Naive B cell (primary cell): ENCODE measurements at places on chromosomes 1 and 21. TPM values are rescaled to one million over a fixed set of nuclear protein-coding genes. Genes with fewer than 3 reads are reported as not detected.

The CACNA1S gene
- not detected for polyA plus RNA-seq

The TRIM62 gene
- 5.2 TPM for polyA plus RNA-seq

The ALDH9A1 gene
- 84.5 TPM for polyA plus RNA-seq

The OR2AJ1 gene
- not detected for polyA plus RNA-seq

The ZNF683 gene
- polyA plus RNA-seq, result not detected

The ASH1L gene
- polyA plus RNA-seq, result 6.4 TPM

The BLZF1 gene
- polyA plus RNA-seq, result 10.3 TPM

The CD164L2 gene
- polyA plus RNA-seq, result not detected

The SLC9A1 gene
- polyA plus RNA-seq, result 4.3 TPM

The GIPC2 gene
- not detected for polyA plus RNA-seq

The ATP8B2 gene
- 7.7 TPM for polyA plus RNA-seq

The TFF3 gene
- polyA plus RNA-seq, result not detected

The RAB4A gene
- 23.1 TPM for polyA plus RNA-seq

The CR1 gene
- polyA plus RNA-seq, result 23.9 TPM

- DNase-seq, result no peak
Observed at GRCh38 chr1:193634470-193634869, 448.1 kb upstream of the B3GALT2 start.

DNA sequence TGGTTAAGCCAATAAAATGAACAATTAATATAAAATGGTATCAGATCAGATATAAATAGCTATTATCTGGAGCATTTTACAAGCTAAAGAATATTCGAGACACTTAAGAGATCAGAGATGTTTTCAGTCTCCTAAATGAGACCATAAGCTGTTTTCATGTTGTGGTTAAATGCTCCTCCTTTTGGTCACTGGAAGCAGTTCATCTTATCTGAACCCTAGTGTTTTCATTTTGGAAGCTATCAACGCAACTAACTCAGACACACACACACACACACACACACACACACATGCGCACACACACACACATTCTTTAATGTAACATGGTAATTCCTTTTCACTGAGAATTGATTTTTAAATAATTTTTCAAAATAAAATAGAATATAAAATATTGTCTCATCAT lies 10.0 kb upstream of the LRRC8C start:
- no peak for DNase-seq

GRCh38 chr1:230465691-230466090 lies 39.6 kb upstream of the PGBD5 start:
- DNase-seq, result no peak

GRCh38 chr1:94698759-94699502 lies 121.2 kb upstream of the SLC44A3 start:
- no peak for DNase-seq

DNA sequence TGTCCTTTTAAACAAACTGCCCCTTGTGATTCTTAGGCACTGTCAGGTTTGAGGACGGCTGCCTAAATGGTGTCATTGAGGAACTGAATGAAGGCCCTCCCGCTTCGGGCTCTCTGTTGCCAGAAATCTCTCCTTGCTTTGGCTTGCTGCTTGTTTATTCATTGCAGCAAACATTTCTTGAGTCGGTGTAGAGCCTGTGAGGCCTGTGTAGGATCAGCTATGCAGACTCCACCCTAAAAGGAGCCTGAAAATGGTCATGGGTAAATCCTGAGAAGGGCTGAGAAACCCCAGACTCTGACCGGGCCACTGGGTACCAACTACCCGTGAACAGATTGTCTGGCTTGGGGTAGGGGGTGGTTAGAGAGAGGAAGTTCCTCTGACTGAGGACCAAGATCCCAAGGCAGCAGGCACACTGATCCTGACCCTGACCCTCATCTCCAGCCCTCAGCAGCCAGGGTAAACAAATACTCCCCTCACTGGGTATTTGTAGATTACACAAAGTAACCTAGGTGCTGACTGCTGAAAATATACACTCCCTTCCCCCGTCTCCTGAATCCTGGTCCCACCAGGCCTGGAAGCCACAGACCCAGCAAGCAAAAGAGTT lies 3.1 kb downstream of the IL6R start:
- DNase-seq, result peak; percentile 41

- DNase-seq, result no peak
Observed at GRCh38 chr1:223219318-223219635, 76.2 kb upstream of the TLR5 start.

DNA sequence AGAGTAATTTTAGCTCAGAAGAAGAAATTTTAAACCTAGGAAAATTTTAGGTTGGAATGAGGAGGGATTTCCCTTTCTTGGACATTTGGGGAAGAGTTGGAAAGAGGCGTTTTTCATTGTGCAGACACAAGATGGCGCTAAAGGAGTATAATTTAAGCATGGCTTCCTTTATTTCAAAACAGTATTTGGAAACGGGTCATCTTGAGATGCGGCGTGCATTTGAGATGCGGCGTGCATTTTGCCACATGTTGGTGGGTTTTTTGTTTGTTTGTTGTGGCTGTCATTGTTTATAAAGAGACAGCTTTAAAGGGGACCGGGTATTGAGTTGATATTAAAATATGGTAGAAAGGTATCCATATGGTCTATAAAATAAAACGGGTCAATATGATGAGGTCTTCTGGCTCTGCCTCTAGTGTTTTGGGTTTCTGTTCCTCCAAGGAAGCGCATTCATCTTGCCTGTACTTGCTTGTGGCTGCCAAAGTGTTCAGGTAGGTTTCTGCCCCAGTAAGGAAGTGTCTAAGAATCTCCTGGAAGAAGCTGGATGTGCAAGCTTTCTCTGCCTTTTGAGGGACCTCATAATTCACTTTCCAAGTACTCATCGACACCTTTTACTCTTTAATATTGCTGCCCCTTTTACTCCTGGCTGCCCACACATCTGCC lies 210.3 kb downstream of the SLC35F3 start:
- DNase-seq, result no peak

- no peak for DNase-seq
Observed at GRCh38 chr1:247914941-247915662, 5.0 kb upstream of the OR2T8 start.

- no peak for DNase-seq
Observed at GRCh38 chr1:200729863-200730262, 8.8 kb upstream of the CAMSAP2 start.

DNA sequence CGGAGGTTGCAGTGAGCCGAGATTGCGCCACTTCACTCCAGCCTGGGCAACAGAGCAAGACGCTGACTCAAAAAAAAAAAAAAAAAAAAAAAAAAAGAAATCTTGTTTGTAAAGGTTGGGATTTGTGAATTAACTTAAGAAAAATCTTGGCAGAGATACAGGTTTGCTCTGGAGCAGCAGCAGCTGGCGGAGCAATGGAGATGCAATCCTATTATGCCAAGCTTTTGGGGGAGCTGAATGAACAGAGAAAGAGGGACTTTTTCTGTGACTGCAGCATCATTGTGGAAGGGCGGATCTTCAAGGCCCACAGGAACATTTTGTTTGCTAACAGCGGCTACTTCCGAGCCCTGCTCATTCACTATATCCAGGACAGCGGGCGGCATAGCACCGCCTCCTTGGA lies 5.6 kb downstream of the ZBTB8B start:
- no peak for DNase-seq

DNA sequence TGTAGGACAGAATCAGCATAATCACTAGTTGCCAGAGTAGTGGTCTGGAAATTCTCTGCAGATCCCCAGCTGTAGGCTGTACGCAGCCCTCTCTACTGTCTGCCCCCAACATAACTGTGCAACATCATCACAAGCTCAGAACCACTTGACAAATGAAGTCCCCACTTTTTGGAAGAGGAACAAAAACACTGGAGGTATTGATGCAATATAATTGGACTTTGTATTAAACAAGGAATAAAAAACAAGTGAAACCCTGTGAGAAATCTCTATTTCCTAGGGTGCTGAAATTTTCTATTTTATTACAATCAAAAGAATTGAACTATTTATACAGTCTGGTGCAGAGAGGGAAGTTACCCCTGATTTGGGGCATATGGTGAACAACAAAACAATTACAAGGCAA lies 15.2 kb downstream of the PHTF1 start:
- no peak for DNase-seq

GRCh38 chr1:75202751-75203150 lies 68.6 kb downstream of the LHX8 start:
- no peak for DNase-seq

DNA sequence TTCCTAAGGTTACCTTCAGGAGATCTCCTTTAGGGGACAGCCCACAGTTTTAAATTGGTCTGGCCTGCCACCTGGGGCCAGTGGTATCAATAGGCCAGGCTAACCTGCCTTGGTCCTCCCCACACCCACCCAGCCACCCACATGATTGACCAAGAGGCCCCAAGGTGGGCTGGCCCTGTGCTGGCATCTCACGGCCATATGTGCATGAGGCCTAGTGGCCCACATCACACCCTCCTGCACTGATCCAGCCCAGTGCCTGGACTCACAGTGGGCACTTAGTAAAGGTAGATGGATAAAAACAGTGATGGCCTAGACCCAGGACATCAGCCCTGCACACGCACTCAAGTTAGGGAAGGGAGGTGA lies 82.0 kb downstream of the DMRTB1 start:
- no peak for DNase-seq

DNA sequence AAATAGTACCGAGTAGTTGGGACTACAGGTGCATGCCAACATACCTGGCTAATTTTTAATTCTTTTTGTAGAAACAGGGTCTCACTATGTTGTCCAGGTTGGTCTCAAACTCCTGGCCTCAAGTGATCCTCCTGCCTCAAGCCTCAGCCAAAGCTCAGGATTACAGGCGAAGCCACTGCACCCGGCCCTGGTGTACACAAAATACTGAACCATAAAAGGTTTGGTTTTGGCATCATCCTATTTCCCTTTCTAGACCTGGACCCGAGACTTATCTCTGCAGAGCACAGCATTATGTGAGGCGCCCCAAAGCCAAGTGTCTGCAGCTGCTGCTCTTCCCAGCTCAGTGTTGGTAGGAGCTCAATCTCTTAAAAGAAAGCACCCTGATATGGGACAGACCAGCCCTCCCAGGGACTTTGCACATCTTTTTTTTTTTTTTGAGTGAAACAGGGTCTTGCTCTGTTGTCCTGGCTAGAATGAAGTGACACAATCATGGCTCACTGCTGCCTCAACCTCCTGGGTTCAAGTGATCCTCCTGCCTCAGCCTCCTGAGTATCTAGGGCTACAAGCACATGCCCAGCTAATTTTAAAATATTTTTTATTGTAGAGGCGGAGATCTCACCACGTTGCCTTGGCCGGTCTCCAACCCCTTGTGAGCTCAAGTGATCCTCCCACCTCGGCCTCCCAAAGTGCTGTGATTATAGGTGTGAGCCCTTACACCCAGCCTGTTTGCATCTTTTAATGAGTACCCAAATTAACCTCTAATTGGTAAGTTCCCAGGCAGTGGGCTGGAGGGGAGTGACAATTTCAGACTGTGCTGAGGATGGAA lies 20.4 kb downstream of the TEX35 start:
- no peak for DNase-seq

- no peak for DNase-seq
Observed at GRCh38 chr1:62621907-62622306, 24.6 kb downstream of the ANGPTL3 start.

DNA sequence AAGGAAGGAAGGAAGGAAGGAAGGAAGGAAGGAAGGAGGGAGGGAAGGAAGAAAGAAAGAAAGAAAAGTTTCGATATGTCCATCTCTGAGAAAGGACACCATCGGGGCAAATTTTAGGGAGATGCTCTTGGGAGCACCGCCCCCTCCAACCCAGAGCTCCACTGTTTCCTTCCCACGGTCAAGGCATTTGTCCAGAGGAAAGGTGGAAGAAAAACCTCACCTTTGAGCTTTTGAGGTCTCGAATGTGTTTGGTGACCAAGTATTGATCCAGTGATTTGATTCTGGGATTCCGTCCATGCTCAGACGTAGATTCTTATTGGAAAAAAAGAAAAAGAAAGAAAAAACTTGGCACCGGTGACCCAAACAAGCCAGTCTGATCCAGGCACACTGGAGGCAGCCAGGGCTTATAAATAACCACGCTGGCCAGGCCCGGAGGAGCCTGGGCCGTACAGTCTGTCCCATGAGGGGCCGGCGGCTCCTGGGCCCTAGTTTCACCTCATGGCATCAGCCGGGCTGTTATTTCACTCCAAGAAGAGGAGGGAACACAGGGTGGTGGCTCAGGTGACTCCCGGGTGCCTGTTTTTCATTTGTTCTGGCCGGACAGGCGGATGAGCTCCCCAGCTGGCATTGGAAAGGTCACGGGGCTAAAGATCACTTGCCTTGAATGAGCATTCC lies 36.1 kb upstream of the SLC25A33 start:
- no peak for DNase-seq

DNA sequence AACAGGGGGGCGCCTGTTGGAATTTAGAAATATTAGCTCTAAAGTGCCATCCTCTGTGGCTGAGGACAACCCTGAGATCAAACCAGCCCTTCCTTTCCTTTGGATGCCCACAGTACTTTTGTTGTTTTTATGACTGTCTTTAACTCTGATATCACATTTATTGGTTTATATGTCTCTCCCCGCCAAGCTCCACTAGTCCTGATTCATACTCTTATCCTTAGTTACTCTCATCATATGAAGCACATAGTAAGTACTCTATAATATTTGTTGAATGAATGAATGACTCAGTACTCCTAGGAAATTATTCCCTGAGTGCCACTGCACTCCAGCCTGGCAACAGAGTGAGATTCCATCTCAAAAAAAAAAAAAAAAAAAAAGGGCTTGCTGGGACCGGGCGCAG lies 22.6 kb upstream of the NRDC start:
- DNase-seq, result no peak

DNA sequence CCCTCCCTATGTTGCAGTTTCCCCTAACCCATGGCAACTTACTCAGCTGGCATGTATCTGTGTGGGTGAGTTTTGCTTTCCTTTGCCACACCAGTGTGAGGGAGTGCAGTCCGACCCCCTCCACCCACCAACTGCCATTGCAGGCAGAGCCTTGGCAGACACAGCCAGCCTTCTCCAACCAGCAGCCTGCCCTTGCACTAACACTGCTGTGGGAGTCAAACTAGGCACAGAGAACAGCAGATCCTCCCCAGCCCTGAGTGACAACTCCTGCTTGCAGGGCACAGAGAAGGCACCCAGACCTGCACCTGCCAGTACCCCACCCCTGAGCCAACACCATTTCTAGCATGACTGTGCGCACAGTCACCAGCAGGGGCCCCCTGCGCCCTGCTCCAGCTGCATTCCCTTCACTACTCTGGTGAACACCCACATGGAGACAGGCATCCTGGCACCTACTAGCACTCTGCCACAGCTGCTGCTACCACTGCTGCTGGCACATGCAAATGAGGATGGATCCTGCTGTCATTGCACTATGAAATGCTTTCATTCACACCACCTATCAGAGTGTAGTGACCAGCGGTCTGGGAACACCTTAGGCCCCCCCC lies 98.4 kb downstream of the MAGI3 start:
- DNase-seq, result no peak
